AG04450 (cell line): ENCODE measurements at places on chromosomes 3 and 15. TPM values are rescaled to one million over a fixed set of nuclear protein-coding genes. Genes with fewer than 3 reads are reported as not detected.

Gene ATP13A5
- not detected in 2 replicates for polyA plus RNA-seq

Gene WDR73
- 18.7 and 19.0 TPM in 2 replicates for polyA plus RNA-seq

Gene TMF1
- 18.1 and 21.1 TPM in 2 replicates for polyA plus RNA-seq

Gene MKRN2OS
- polyA plus RNA-seq: not detected in 2 replicates

Gene P2RY14
- not detected in 2 replicates for polyA plus RNA-seq

Gene KCNMB2
- not detected in 2 replicates for polyA plus RNA-seq

Gene NPAP1
- not detected in 2 replicates for polyA plus RNA-seq

Gene CILP
- 0.52 and 0.61 TPM in 2 replicates for polyA plus RNA-seq

Gene PLAAT1
- polyA plus RNA-seq: not detected in 2 replicates

Gene OIP5
- 2.9 and 3.9 TPM in 2 replicates for polyA plus RNA-seq

Gene ZIC1
- not detected in 2 replicates for polyA plus RNA-seq

Gene RBP2
- not detected in 2 replicates for polyA plus RNA-seq

Gene ACAN
- polyA plus RNA-seq: 0.20 and 0.22 TPM in 2 replicates

Gene PROS1
- 9.3 and 11.5 TPM in 2 replicates for polyA plus RNA-seq

Gene PYGO1
- 7.7 and 10.7 TPM in 2 replicates for polyA plus RNA-seq

Gene MEX3B
- 6.3 TPM in 2 replicates for polyA plus RNA-seq

Gene DLL4
- 1.5 and 2.6 TPM in 2 replicates for polyA plus RNA-seq

Gene HACL1
- 22.0 and 29.2 TPM in 2 replicates for polyA plus RNA-seq

Gene VEPH1
- polyA plus RNA-seq: 27.3 and 36.4 TPM in 2 replicates

Gene RLBP1
- not detected in 2 replicates for polyA plus RNA-seq

Gene MUC4
- polyA plus RNA-seq: not detected in 2 replicates

Gene SLC35A5
- polyA plus RNA-seq: 40.5 and 53.6 TPM in 2 replicates

Gene GPR27
- not detected in 2 replicates for polyA plus RNA-seq

Gene CHRM5
- polyA plus RNA-seq: 0.02 and 0.07 TPM in 2 replicates

Gene HHATL
- polyA plus RNA-seq: not detected in 2 replicates

Gene CDHR4
- polyA plus RNA-seq: 0.09 TPM in 1 of 2 replicates, not detected in the other

Gene KIF15
- 2.1 and 3.6 TPM in 2 replicates for polyA plus RNA-seq

Gene ADAMTS9
- 0.76 and 1.1 TPM in 2 replicates for polyA plus RNA-seq

Gene ARPP21
- polyA plus RNA-seq: not detected in 2 replicates

Gene CLDN18
- polyA plus RNA-seq: not detected in 2 replicates

Gene SLC12A1
- polyA plus RNA-seq: not detected in 2 replicates

Gene HYAL1
- 0.25 and 0.32 TPM in 2 replicates for polyA plus RNA-seq

Gene CASR
- polyA plus RNA-seq: not detected in 2 replicates

Gene NEO1
- polyA plus RNA-seq: 3.5 and 3.9 TPM in 2 replicates

Gene PLA2G4D
- not detected in 2 replicates for polyA plus RNA-seq

Gene GABRR3
- not detected in 2 replicates for polyA plus RNA-seq

Gene FEZF2
- not detected in 2 replicates for polyA plus RNA-seq

Gene TRH
- not detected in 2 replicates for polyA plus RNA-seq

Gene GOLGA8K
- polyA plus RNA-seq: not detected in 2 replicates

Gene CAPN3
- polyA plus RNA-seq: 1.1 and 1.2 TPM in 2 replicates

Gene LRTM1
- polyA plus RNA-seq: not detected in 2 replicates

Gene CMTM8
- polyA plus RNA-seq: 0.22 and 0.31 TPM in 2 replicates

Gene ZPLD1
- polyA plus RNA-seq: 0.02 TPM in 1 of 2 replicates, not detected in the other

Gene HRG
- not detected in 2 replicates for polyA plus RNA-seq

Gene FBXW12
- polyA plus RNA-seq: not detected in 2 replicates

Gene CHDH
- 0.01 and 0.02 TPM in 2 replicates for polyA plus RNA-seq

Gene LSG1
- polyA plus RNA-seq: 30.2 and 34.0 TPM in 2 replicates

Gene TIMP4
- polyA plus RNA-seq: 2.9 and 3.6 TPM in 2 replicates

Gene MKRN3
- 1.2 TPM in 2 replicates for polyA plus RNA-seq

Gene ITGB5
- 127 and 207 TPM in 2 replicates for polyA plus RNA-seq

Gene LIPC
- polyA plus RNA-seq: 0.81 and 0.82 TPM in 2 replicates

Gene GUCA1C
- not detected in 2 replicates for polyA plus RNA-seq

Gene CD47
- polyA plus RNA-seq: 87.4 and 108 TPM in 2 replicates

Gene SPTSSB
- not detected in 2 replicates for polyA plus RNA-seq

Gene NANOGP8
- polyA plus RNA-seq: 0.11 and 0.15 TPM in 2 replicates

Gene TP63
- polyA plus RNA-seq: not detected in 2 replicates

Gene SAMMSON
- not detected in 2 replicates for polyA plus RNA-seq

Gene PP2D1
- not detected in 2 replicates for polyA plus RNA-seq

Gene TNIK
- 9.0 and 9.5 TPM in 2 replicates for polyA plus RNA-seq
